ENCODE measurements at places on chromosomes 7 and 10.

DNA sequence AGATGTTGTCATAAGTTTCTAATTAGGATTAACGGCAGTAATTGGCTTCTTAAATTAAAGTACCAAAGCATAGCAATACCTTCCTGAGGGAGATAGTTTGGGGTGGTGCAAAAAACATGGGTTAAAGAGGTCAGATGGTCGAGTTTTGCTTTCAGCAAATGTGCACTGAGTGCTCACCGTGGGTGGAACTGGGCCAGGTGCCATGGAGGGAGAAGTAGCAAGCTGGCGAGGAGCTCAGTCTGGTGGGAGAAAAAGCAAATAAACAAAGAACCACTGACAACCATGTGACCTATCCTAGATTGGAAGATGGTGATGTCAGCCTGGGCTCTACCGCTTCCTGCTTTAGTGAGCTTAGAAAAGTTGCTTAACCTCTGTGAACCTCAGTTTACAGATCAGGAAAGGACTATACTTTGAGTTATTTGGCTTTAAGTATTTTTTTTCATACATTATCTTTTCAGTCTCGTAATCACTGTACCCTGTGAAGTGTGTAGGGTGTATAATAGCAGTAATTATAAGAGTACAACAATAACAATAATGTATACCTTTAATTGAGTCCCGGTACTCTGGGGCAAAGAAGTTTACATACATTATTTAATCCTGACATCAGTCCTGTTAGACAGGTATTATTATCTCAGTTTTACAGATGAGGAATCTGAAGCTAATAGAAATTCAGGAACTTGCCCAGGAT is 69.0 kb upstream of the PDCD4 start:
- peak; percentile 97 for DNase-seq

DNA sequence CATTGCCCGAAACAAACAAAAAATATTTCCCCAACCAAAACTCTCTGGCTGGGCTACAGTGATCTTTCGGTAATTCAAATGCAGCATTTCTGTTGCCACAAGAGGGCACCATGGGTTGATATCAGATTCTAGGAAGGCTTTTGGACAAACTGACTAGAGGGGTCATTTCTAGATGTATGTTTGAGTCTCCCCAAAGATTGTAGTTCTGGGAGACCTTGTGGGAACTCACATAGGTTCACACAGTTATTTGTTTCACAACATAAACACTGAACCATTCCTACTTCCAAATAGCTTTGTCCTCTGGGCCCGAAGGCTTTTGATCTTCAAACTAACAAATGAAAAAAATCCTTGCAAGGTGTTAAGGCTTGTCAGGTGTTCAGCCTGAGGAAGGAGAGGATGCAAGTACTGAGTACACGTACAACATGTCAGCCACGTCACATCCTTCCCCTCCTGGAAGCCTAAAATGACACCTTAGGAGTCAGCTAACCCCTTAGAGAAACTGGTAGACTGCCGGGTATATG is 37.0 kb upstream of the IL15RA start:
- peak; percentile 32 for DNase-seq

DNA sequence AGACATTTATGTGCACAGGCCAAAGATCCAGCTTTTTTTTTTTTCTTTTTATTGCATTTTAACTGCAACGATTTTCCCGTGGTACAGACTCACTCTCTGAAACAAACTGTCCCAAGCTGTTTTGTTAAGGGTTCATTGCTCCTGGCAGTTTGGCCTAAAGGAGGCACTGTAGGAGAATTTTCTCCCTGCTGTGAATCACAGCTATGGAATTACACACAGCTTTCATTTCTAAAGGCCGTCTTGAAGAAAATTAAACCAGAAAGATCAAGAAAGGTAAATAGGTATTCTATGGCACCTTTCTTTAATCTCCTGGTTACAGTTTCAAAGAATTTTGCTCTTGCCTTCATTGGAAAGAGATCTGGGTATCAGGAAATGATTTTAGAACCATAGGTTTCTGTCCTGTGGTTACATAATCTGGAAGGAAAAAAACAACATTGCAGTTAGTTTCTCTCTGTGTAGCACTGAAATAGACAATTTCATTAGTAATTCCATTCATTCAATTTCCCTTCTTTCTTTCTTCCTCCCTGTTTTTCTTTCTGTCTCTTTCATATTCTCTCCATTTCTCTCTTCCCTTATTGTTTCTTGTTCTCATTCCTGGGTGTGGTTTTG is 51.2 kb downstream of the PDK4 start:
- DNase-seq, result peak; percentile 82

DNA sequence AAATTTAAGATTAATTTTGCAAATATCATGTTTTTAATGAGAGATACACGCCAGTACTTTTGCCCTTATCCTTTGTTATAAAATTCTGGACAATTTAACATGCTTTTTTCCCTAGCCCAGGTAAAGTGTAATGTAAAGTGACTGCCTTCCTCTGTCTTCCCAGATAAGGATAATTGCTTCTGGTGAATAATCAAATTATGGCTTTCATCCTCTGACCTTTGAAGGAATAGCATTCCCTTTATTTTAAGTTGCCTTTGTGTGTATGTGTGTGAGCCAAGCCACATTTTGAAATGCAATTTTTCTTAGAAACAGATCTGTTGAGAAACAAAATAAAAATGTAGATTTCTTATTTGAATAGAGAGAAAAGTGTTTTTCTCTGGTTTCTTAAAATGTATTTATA is 107.5 kb downstream of the ADAM22 start:
- DNase-seq, result no peak

DNA sequence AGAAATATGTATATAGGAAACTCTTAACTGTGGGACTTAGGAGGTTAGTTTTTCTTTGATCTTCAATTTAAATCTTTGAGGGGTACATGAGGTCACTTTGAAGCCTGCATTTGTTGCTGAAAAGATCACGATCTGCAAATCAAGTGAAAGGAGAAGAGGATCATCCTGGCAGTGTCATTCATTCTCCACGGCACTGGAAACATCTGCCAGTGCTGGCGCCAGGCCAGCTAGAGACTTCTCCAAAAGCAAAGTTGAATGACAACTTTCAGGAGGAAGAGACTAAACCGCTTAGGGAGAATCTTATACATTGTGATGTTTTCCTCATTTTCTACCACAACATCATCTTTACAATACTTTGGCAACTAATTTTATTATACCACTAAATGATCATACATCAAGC is 42.5 kb downstream of the MRC1 start:
- no peak for DNase-seq

All from iris pigment epithelial cell (primary cell).